ENCODE measurements at places on chromosomes 6 and 20.

- DNase-seq, result no peak
These were observed 80.7 kb upstream of the CNKSR3 start for GRCh38 chr6:154591234-154591633.

GRCh38 chr6:101517632-101518031 lies 124.1 kb downstream of the GRIK2 start:
- DNase-seq, result no peak

GRCh38 chr6:138428944-138429598 lies 25.0 kb downstream of the HEBP2 start:
- DNase-seq, result no peak

- DNase-seq, result no peak
These were observed 279.2 kb upstream of the CNR1 start for GRCh38 chr6:88445188-88445965.

DNA sequence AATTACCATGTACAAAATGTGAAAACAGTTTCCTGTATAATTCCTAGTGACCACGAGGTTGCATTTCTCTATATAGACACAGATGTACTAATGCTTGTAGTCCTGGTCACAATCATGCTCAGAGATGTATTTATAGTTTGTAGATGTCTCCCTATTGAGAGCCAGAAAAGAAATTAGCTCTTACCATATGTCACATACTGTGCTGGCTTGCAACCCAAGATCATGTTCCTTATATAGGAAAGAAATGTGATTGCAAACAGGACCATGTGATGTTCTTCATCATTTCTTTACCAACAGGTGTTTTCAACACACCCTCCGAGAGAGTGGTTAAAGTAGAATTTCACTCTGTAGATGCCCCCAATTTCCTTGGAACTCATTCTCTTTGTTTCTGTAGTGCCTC lies 369.4 kb downstream of the CBLN4 start:
- no peak for DNase-seq

- DNase-seq, result no peak
These were observed 8.2 kb downstream of the EDN3 start for GRCh38 chr20:59308493-59309201.

DNA sequence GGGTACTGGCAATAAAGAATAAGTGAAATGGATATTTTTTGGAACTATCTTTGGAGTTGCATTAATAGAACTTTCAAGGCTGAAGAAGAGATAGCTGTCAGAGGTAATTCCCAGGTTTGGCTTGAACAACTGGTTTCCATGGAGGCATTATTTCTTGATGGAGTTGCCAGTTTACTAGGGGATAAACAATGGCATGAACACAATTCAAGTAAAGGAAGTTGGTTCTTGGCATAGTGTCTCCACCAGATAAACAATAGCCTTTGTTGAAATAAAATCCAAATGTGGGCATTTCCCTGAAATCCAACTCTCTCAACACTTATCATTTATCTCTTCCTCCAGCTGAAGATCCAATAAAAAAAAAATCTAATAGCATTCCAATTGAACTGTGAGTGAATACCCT lies 454.9 kb downstream of the C6orf118 start:
- DNase-seq, result no peak

GRCh38 chr20:2301164-2301622 lies 5.4 kb downstream of the TGM3 start:
- DNase-seq, result peak; percentile 51

DNA sequence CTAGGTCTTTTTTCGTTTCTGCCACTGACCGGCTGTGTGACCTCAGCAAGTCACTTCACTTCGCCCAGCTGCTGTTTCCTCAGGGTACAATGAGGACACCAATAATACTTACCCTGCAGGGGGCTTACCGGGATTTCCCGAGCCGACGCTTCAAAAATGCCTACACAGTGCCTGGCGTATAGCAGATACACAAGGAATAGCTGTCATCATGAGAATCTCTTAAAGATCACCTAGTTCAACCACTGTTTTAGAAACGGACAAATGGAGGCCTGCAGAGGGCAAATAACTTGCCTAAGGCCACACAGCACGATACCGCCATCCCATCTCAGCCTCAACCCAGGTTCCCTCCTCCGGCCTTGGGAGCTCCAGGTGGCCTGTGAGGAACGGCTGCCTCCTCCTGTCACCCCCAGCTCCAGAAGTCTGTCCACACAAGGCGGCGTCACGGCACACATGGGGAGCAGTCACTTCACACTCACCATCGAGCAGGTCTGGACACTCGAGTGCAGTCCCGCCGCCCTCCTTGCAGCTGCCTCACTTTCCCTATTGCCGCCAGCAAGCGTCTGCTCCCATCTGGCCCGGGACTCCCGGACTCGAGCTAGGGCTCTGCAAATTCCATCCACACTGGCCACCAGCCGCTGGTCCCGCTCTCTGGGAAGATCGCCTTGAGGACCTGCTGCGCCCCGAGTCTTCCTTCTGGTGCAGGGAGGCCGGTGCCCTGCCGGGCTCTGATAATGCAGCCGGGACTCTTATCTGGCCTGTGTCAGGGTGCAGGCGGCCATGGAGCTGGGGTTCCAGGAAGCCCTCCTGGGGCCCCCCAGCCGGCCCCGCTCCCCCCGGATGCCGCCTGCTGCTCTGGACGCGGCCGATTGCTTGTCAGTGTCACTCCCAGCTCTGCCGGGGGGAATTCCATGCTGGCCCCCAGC lies at the start of gene RIPOR3:
TSS of gene RIPOR3 (minus strand) at position 893 of the 923 bp plus-strand sequence. CDS start at position 479, 414 bp downstream.
- DNase-seq, result peak; percentile 21

GRCh38 chr20:13839421-13840092 lies 54.7 kb downstream of the NDUFAF5 start:
- no peak for DNase-seq

DNA sequence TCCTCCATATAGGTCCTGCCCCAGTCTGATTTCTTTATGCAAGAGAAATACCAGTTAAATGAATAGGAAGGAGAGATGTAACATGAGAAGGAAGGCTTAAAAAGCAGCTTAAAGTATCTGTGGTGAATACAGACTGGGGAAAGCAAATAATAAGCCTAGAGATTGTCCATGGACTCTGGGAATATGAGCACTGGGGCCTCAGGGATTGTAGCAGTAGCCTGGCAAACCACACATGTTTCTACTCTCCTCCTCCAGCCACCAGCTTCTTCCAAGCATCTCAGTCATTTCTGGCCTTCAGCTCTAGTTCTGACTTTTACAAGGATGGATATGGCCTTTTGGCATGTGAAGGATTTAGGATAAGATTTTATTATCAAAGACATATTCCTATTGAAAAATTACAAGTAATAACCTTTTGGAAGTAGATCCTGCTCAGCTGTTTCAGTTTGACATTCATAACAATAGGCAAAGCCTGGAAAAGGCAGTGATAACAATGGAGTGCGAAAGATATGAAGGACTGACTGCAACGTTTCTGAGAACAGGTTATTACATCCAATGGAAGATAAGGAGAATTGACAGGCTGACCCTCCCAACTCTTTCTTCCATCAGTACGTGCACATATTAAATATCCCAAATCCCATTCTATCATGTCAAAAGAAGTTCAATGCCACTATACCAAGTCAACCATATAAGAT lies 41.6 kb downstream of the CYP39A1 start:
- DNase-seq, result no peak

DNA sequence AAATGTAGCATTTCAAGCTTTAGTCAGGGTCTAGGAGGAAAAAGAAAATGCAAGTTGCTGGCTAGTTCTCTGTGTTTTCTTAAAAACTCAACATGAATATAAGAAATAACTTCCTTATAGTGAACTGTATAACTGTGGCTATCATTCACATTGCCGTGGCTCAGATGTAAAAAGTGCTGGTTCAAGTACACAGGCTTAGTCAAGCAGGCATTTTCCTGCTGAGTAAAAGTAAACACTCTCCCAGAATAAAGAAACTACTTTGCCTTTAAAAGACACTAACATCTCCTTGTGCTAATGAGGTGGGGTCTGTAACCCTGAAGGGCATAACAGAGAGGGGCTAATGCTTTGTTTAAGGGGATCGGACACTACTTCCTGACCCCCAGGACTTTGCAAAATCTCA lies 3.3 kb downstream of the ATP5F1E start:
- no peak for DNase-seq

DNA sequence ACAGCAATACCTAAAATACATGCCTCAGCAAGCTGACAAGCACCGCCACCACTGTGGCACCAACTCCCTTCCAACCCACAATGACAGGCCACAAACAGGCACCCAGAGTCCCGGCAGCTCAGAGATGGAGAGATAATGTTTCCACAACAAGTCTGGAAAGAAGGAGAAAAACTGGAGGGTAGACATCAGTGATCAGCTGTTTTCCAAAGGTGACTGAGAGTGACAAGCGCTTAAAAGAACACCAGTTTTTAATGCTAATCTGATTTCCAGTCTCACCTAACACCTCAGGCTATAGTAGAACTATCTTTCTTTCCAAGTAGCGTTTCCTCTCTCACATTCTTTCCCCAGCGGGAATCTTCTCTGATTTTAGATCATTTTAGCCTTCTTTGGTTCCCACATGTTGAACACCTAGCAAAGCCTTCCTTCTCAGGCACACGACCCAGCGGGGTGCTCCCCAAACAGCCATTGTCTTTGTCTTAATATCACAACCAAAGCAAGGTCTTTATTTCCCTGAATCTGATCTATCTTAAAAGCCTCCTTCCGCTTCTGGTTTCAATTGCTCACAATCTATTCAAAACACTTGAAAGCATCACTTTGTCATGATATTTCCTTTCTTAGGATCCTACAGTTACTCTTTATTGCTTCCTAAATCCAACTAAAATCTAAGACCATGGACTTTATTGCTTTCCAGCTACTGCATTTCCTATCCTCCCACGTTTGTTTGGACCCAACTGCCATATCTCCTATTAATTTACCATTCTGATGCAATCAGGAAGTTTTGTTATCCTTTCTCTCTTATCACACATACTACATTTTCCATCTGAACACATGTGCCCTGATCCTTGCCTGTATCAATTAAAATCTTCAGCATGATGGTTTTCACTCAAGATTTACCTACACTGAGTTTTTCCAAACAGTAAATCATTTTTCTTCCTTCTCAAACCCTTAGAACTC lies 282.7 kb downstream of the ADGB start:
- DNase-seq, result no peak

- no peak for DNase-seq
These were observed 12.1 kb downstream of the SERINC3 start for GRCh38 chr20:44509762-44510161.

GRCh38 chr6:160264061-160264612 lies 5.5 kb upstream of the SLC22A2 start:
- DNase-seq, result no peak

GRCh38 chr6:129671442-129672340 lies 38.3 kb downstream of the ARHGAP18 start:
- DNase-seq, result no peak

DNA sequence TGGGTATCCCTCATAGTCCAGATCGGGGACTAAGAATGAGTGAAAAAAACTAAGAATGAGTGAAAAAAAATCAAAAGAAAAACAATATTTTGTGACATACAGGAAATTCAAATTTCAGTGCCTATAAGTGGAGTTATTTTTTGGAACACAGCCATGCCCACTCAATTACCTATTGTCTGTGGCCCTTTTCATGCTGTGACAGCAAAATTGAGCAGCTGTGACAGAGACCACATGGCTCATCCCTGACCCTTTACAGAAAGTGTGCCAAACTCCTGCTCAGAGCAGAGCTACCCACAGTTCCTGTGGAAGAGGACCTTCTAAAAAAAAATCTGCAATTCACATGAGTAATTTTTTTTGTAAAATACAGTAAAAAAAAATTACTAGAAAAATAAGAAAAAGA lies 1.4 kb downstream of the NCR2 start:
- no peak for DNase-seq

All from lower leg skin (tissue), 4 donors.